ENCODE measurements at places on chromosomes 7 and 10. TPM values are rescaled to one million over a fixed set of nuclear protein-coding genes. Genes with fewer than 3 reads are reported as not detected.
A peak's percentile ranks its signal among the peaks of the same experiment; 100 is the strongest.

The CALML3 gene
- not detected for total RNA-seq

The ABCB1 gene
- 0.31 TPM for total RNA-seq

The GPR37 gene
- 9.7 TPM for total RNA-seq

The C7orf57 gene
- not detected for total RNA-seq

The NKX1-2 gene
- not detected for total RNA-seq

The CUL2 gene
- 7.1 TPM for total RNA-seq

DNA sequence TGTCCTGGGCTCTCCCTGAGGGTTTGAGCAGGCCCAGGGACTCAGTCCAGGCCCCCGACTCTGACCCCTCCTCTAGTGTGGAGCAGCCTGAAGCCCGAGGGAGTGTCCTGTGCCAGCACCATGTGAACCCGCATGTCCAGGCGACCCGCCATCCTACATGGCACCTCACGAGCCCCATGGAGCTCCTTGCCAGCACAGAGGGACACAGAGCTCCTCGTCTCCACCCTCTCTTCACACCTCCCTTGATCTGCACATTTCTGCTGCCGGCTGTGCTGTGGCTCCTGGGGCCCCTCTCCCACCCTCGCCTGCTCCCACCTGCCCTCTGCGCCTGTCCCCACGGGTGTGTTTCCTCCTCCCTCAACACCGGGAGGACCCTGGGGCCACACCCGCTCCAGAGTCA is 103.5 kb downstream of the ADARB2 start:
- no peak for DNase-seq

- DNase-seq = no peak
These were observed 62.4 kb downstream of the CTTNBP2 start for GRCh38 chr7:117810642-117811512.

DNA sequence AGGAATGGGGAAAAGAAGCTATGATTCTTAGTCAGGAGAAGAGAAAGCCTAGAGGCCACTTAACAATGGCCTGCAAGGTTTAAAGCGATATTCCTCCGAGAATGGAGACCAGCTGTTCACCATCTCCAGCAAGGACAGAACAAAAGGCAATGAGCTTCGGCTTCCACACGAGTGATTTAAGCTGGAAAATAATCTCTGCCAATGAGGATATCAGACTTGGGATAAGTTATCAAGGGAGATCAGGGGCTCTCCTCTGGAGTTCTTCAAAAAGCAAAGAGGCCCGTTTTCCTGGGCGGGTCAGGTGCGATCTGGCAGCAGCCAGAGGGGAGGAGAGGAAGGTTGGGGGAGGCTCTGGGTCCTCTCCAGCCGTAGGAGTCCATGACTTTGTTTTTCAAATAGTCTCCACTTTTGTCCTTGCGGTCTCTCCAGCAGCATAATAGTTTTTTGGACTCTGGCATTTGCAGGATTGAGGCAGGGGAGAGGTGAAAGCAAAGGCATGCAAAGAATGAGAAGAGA is 211.3 kb downstream of the SKIDA1 start:
- no peak for DNase-seq

- no peak for DNase-seq
These were observed 151.1 kb downstream of the SEM1 start for GRCh38 chr7:96558530-96558929.

GRCh38 chr10:59276919-59277318 is 85.4 kb downstream of the FAM13C start:
- no peak for DNase-seq

DNA sequence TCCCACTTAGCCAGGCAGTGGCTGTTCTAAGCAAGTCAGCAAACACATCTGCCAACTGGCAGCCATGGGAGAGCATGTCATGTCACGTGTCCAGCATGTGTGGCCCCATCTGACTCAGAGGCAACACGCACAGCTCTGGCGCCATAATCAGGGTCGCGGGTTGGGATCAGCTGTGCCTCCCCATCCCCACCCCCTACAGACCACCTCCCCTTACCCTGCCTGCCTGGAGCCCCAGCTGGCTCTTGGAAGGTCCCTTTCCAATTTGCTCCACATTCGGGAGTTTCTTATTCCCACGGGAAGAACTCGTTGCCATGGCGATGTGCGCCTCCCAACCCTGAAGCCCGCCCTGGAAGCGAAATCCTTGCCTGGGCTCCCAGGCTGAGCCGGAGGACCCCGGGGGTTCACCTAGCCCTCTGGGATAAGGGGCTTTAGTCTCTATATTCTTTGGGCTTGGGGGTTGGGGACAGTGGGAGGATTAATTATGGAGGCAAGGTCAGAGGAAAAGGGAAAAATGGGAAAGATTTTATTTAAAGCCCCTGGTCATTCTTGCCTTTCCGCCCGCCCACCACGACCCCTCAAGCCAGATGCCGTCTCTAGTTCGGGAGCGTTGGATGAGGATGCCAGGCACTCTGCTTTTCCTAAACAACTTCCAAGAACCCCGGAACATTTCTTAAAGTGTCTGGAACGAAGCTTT is 283.7 kb downstream of the ZEB1 start:
- no peak for DNase-seq

DNA sequence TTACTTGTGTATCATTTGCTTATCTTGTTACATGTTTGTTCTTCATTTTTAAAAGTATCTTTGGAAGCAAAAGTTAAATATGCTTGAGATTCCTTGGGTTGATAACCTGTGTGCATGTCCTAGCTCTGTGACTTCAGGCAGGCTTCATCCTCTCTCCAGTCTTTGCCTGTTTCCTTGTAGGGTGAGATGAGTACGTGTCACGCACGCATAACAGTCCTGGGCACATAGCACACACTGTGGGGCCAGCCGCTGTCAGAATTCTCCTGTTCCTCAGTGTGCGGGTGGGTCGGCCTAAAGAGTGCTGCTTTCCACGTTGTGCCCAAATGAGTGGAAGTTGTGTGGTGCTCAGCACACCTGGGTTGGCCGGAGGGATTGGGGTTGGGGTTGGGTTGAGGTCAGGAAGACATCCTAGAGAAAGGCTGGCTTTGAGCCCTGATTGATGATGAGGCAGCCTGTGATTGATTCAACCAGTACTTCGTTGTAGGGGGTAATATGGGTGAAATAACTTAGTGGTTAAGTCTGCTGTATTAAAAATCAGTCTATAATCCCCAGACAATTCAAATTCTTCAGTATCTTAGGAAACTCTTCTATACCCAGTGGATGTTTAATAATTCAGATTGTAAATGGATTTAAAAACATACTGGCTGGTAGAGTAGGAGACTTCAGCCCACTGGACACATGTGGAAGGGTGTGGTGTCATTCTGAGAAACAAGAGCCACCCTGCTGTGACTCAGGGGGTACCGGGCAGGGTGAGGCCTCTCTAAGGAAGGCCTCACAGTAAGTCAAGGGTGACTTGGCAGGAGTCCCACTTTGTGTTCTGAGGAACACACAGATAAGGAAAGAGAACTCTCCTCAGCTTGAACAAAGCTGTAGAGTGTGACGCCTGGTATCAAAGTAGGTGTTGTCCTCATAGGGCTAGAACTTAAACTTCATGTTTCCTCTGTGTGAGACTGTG is 54.8 kb downstream of the DAGLB start:
- DNase-seq = peak; percentile 98
